ENCODE measurements at places on chromosomes 11 and 22.

DNA sequence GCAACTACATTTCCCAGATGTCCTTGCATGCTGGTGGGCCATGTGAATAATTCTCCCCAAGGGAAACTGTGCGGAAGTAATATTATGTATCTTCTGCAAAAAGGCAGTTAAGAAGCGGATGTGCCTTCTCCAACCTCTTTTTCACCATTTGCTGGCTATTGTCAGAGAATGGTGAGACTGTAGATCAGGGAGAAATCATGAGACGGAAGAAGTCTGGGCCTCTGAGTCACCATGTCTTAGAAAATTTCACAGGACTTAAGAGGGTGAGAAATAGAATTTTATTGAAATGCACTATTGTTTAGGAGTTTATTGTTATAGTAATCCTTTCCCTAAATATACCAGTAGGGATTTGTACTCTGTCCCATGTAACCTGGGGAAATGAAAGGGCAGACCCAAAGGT is 298.7 kb upstream of the ZC3H12C start:
- DNase-seq = no peak

DNA sequence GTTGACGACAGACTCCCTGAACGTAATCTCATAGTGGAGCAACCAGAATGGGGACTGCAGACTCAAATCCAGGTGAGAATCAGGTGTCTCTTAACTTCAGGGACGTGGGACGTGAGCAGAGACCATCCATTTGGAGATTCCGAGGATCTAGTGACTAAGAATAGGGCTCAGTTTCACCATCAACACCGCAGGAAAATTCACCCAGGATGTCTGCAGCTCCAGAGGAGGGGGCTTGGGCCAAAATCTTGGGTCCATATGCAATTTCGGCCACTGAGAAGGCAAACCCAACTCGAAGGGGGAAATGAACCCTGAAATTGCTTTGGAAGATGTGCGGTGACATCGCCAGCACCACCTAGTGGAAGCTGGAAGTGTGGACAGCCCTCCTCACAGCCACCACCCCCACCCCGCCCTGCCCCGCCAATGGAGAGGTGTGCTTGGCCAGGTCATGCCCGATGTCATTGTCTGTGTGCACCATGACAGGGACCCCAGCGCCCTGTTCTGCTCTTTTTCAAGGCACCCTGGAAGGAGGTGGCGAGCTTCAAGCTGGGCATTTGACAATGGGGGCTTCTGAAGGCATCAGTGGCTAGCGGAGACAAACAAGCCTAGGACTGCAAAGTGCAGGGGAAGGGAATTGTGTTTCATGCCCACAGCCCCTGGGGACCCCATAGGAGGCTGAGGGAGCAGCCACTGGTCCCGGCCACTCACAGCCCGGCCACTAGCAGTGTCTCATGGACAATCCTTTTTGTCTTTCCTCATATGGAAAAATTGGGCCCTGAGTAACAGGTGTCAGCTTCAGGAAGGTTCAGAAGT is 24.8 kb downstream of the APOL1 start:
- DNase-seq = no peak

GRCh38 chr11:122019908-122020694 is 95.9 kb downstream of the BLID start:
- DNase-seq = no peak

DNA sequence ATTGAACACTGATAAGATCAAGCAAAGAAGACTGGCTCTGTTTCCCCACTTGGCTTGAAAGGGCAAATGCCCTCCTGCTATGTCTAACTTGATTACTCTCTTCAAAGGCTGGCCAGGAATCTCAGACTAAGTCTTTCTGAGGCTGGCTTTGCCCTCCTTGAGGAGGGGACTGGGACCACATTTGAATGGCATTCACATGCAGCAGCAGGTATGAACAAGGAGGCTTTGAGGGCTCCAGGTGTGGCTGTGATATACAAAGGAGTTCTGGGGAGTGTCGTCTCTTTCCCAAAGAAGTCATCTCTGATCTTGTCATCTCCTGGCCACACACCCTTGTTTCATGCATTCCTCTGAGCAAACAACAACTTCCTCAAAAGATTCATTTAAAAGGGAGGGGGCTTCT is 130.8 kb downstream of the ARL14EP start:
- DNase-seq = no peak

DNA sequence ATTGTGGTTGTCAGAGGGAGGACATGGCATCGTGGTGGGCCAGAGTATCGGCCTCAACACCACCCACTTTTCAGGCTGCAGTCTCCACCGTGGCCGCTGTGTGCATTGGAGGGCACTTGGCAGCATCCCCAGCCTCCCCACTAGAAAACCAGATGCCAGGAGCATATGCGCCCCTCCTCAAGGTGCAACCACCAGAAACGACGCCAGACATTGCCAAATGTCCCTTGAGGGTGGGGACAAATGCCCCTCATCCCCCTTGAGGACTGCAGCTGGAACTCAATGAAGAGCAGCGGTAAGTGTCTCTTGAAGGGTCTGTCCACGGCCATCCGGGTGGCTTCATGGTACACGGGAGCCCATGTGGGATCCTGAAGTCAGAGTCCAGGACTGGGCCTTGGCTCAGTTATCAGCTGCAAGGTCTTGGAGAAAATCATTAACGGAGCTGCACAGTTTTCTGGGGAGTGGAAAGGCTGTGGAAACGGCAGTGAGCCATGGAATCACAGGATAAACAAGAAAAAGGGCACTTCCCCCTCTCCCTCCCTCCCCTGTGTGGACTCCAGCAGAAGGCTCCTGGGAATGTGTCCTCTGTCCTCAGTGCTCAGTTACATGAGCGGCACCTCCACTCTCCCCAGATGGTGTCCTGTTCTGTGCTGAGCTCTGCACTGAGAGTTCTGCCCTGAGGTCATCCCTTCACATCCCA is 324.4 kb upstream of the B3GAT1 start:
- DNase-seq = no peak
